ENCODE measurements at places on chromosomes 6 and 20. TPM values are rescaled to one million over a fixed set of nuclear protein-coding genes. Genes with fewer than 3 reads are reported as not detected.

ZNF831 gene
- not detected for total RNA-seq

LKAAEAR1 gene
- total RNA-seq, result not detected

PRRT1 gene
- not detected for total RNA-seq

TMC2 gene
- total RNA-seq, result not detected

TENT5A gene
- total RNA-seq, result 5.5 TPM

SLC52A3 gene
- 1.3 TPM for total RNA-seq
